ENCODE measurements at places on chromosomes 16 and 17.

DNA sequence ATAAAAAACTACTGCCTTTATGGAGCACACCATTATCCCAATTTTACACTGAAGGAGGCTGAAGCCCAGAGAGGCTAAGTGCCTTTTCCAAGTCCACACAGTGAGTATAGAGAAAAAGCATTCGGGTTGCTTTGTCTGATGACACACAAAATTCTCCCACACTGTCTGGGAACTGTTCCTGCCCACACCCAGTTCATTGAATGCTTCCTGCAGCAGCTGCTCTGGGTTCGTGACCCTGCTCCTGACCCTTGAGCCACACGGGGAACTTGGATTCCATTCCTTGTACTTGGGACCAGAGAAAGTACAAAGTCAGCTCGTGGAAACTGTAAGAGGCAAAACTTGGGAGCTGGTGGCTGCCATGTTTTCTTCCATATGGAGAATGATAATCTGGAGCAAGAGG is 57.9 kb downstream of the AKAP1 start:
- no peak for DNase-seq

DNA sequence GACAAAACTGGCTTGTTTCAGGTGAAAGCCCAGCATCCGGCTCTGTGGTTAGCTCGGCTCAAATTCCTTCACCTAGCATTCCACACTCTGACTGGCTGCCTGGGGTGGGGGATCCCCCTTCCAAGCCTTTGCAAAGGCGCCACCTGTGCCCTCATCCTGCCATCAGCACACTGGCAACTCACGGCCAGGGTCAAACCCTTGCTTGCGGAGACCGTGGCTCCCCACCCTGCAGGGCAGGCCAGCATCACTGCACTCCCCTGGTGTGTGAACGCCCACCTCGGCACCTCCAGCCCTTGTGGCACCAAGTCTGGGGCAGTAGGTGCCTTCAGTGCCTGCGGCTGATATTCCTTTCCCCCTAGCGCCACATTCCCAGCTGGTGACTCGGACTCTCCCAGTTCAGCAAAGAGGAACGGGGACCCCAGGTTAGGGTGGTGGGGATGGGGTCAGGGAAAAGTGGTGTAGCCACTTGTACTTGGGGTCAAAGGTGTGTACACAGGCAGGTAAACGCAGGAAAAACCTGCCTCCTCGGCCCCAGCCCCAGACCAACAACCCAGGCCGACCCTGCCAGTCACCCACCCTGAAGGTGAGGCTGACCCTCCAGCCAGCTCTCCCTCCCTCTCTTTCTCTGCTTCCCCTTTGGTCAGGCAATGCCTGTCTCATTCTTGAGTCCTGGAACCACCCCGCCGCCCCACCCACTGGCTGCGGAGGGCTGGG is 1.1 kb downstream of the FLII start:
- peak; percentile 14 for DNase-seq

- DNase-seq, result no peak
Measured at GRCh38 chr17:63189930-63190329, 223.9 kb downstream of the TANC2 start.

- DNase-seq, result no peak
Measured at GRCh38 chr17:2362016-2362415, 24.7 kb downstream of the SGSM2 start.

DNA sequence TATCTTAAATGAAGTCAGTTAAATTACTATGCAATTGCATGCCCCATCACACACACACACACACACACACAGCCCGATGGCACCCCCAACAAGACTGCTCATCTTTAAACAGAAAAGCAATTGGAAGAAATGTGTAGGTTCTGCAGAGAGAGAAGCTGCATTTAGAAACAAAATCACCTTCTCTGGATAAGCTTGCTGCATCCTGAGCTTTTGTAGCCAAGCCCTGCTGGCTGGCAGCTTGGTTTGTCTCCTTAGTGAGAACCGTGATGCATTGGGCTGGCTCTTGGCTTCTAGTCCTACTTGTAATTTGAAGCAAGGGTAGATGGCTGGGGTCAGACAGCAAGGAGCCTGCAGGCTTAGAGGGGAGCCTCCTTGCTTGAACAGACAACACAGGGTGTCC is 153.8 kb downstream of the SOX9 start:
- DNase-seq, result no peak

GRCh38 chr17:78805301-78805700 is 23.2 kb upstream of the CYTH1 start:
- DNase-seq, result no peak

GRCh38 chr16:55948230-55948629 is 73.1 kb upstream of the CES5A start:
- no peak for DNase-seq

DNA sequence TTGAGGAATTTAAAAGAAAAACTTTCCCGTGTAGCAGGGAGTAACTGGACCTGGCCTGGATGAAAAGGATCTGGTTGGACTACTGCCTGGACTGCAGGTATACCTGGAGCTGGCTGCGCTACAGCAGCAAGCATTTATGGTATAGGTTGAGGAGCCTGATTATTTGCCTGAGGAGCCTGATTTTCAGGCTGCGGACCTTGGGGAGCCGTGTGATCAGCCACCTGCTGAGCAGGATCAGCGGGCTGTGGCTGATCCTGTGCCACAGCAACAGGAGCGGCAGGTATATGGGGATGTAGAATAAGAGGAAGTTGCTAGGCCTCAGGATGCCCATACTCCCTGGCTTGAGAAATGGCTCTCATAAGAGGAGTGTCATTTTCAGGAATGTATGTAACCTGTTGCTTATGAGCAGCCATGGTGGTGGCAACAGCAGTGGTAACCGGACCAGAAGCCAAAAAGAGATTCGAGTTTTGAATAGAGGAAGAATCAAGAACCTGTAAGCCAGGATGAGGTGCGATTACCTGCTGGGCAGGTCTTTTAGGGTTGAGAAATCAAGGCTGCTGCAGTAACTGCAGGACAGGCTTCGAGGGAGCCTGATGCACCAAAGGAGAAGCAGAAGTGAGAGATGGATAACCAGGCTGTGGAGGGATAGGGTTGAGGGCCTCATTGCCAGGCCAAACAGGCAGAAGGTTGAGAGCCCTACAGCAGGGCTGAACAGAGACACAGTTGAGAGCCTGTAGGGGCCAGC is 60.9 kb upstream of the ARL4D start:
- DNase-seq, result no peak

DNA sequence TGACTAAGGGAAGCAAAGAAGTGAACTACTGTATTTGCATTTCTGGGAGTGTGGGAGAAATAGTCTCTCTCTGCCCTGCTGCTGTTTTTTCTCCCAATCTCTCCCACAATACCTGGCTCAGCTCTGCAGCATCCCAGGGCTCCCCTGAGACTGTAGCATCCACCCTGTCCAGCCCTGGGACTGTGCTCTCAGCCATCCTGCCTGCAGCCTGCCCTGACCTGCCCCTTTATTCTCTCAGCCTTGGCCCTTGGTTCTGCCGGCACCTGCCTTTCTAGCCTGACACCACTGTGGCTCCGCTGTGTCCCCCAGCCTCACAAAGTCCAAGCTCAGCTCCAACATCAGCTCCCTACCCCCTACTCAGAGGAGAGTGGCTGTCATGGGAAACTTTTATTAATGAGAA is 1.9 kb downstream of the PDILT start:
- DNase-seq, result no peak

DNA sequence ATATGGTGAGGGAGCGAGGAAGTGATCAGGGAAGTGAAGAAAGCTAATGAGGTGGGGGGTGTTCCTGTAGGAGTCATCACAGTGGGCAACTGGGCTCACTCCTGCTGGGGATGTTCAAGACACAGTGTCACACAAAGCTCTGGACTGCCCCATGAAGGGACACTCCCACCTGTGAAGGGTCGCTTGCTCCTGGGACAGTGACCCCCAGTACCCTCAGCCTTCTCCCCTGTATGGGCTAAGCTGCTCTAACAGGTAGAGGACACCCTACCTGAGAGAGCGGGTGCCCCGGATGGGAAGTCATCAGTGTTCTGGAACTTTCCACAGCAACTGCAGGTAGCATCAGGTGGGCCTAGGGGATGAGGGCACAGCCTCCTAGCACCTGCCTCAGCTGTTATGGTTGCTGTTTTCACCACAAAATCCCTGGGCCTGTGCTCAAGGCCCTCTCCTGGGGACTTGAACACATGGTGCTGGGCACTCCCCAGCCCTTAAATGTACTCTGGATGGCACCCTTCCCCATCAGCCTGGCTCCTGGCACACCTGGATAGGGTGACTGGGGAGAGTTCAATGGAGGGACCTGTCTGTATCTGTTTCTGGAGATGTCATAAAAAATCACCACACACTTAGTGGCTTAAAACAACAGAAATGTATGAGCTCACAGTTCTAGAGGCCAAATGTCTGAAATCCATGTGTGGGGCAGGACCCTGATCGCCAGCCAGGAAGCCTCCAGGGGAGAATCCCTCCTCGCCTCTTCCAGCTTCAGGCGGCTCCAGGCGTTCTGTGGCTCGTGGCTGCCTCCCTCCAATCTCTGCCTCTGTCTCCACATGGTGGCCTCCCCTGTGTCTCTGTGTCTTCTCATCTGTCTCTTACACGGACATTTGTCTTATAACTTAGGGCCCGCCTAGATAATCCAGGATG is 104.0 kb upstream of the CDH5 start:
- no peak for DNase-seq

DNA sequence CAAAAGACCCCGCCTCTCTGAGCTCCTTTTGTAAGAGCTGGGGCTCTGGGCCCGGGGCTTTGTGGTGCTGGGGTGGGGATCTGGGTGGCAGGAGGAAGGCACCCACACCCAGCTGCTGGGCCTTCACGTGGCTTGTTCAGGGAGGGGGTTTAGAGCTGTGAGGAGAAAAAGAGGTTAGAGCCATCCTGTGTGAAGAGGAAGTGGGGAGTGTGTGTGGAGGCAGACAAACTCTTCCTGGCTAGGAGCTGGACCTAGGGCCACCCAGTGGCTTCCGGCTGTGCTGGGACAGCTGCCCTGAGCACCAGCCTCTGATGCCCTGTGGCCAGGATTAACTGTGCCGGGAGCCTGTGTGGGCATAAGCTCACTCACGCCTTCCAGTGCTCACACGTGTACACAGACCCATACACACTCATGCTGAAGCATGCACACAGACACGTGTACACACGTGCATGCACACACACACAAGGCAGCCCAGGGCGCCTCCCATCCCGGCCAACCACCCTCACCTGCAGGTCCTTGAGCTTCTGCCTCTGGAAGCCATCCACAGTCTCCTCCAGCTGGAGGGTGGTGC is 7.4 kb downstream of the CIBAR2 start:
- DNase-seq, result no peak

DNA sequence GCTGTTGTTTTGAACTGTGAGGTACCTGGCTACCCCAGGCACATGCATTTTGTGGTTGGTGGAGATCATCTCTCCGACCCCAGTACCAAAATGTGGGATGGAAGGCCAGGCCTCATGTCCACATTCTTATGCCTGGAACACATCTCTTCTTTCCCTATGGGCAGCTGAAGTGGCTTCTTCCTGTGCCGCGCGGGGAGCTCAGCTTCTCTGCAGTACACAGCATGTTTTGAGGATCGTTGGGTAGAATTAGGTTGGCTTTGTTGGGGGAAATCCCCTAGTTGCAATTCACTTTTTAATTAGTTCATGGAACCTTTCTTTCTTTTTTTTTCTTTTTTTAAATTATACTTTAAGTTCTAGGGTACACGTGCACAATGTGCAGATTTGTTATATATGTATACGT is 242.1 kb downstream of the MSI2 start:
- peak; percentile 21 for DNase-seq

- no peak for DNase-seq
Measured at GRCh38 chr17:39615434-39615833, 7.7 kb upstream of the NEUROD2 start.

DNA sequence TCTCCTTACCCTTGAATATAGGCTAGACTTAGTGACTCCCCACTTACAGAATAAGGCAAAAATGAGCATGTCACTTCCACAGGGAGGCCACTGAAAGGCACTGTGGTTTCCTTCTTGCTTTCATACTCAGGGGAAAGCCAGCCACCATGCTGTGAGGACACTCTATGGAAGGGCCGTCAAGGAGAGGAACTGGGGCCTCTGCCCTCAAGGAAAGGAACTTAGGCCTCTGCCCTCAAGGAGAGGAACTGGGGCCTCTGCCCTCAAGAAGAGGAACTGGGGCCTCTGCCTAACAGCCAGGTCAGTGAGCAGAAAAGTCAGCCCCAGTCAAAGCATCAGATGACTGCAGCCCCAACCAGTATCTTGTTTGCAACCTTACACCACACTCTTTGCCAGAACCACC is 30.1 kb downstream of the VPS35 start:
- no peak for DNase-seq

GRCh38 chr16:1691956-1692355 is 13.9 kb downstream of the JPT2 start:
- no peak for DNase-seq

GRCh38 chr17:46964315-46965265 is 14.5 kb downstream of the RPRML start:
- DNase-seq, result no peak

- no peak for DNase-seq
Measured at GRCh38 chr16:31198207-31198882, 4.2 kb downstream of the PYCARD start.

- DNase-seq, result no peak
Measured at GRCh38 chr16:83624429-83625120, 183.2 kb upstream of the HSBP1 start.

DNA sequence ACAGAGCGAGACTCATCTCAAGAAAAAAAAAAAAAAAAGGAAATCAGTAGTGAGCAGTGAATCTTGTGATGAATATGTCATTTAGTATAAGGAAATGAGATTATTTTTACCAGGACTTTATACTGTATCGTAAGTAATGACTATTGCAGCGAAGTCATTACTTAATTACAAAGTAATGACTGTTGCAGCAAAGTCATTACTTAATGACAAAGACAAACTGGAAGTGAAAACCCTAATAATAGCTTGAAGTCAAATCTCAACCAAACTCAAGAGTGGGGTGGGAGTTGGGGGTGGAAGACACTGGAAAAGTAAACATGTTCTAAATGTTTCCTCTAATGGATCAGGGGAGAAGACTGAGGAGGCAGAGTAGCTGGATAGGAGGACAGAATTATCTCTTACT is 76.5 kb downstream of the ARHGAP44 start:
- DNase-seq, result no peak

DNA sequence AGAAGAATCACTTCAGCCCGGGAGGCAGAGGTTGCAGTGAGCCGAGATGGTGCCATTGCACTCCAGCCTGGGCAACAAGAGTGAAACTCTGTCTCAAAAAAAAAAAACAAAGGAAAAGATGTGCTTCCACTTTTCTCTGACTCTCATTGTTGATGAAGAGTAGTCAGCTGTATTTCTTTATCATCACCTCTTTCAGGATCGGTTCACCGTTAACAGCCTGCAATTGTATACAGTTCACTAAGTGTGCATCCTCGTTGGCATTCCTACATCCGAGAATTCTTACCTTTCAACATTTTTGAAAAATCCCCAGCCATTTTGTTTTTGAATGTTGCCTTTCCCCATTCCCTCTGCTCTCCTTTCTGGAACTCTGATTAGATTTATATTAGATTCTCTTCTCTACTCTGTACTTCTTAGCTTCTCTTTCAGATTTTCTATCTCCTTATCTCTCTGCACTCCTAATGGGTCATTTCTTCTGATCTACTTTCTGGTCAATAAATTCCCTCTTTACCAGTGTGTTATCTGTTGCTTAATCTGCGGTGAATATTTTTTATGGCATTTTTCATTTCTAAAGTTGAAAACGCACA is 26.9 kb upstream of the ZC3H18 start:
- DNase-seq, result no peak

GRCh38 chr16:28998837-28999236 is 14.0 kb downstream of the LAT start:
- no peak for DNase-seq

- DNase-seq, result no peak
Measured at GRCh38 chr16:88012360-88012759, 61.1 kb downstream of the BANP start.

- DNase-seq, result no peak
Measured at GRCh38 chr16:11263737-11264136, 5.4 kb downstream of the TNP2 start.

GRCh38 chr16:68995011-68995504 is 110.4 kb upstream of the HAS3 start:
- DNase-seq, result no peak
